ENCODE measurements at places on chromosomes 2 and 18.

DNA sequence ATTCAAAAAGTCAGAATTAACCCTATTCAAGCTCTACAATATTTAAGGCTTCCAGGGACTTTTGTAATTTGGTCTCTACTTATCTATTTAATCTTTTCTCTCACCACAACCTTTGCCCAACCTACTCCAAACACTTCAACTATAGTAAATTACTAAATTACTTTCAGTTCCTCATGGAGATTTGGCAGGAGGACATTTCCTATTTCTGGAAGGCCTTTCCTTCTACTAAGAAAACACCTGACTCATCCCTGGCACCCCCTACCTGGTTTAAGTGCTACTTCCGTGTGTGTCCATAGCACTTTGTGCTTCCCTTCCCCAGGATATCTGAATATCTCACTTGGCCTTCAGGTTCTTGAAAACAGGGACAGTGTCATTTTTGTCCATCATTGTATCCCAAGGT lies 96.3 kb downstream of the UPP2 start:
- DNase-seq, result no peak

GRCh38 chr18:21047126-21047525 lies 64.5 kb downstream of the ROCK1 start:
- DNase-seq, result no peak

- DNase-seq, result no peak
These were observed 59.0 kb upstream of the KLHL14 start for GRCh38 chr18:32831781-32832180.

GRCh38 chr18:57754577-57755338 lies 48.4 kb downstream of the ATP8B1 start:
- DNase-seq, result no peak

- DNase-seq, result no peak
These were observed 22.0 kb downstream of the SAG start for GRCh38 chr2:233329489-233330135.

- no peak for DNase-seq
These were observed 223.2 kb downstream of the ALK start for GRCh38 chr2:29698216-29698615.

DNA sequence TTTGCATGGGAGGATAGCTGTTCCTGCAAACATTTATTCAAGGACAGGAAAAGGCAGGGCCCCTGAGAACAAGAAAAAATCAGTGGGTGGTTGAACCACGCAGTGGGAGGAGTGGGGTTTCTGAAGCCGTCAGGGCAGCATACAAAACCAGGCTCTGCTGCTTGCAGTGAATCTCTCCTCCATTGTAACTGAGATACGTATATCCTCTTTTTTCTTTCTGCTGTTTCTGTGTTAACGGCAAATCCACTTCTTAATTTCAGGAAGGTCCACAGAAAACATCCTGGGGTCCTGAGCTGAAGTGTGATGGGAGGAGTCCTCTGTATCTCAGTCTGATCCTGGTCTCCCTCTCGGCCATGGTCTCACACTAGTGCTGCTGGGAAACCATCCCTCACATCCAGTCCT lies 27.2 kb upstream of the KCNF1 start:
- DNase-seq, result no peak

GRCh38 chr2:232296776-232297525 lies 81.6 kb upstream of the ALPP start:
- no peak for DNase-seq

DNA sequence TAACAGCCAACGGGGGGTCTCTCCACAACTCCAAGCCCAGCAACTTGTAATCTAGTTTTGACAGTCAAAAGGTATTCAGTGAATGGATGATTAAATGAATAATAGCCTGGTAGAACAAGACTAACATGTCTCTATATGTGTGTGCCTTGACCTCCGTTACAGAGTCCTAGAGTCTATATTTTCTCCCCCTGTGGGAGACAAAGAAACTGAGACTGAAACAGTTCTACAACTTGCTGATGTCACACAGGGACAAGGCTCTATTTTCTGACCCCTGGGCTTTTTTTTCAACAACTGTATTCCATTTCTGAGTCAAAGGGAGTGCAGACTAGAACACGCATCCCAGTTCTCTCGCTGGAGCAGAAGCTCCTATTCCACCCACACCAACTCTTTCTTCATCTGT lies 223.6 kb upstream of the AGAP1 start:
- DNase-seq, result no peak

GRCh38 chr2:158781353-158781961 lies 13.7 kb upstream of the DAPL1 start:
- no peak for DNase-seq

DNA sequence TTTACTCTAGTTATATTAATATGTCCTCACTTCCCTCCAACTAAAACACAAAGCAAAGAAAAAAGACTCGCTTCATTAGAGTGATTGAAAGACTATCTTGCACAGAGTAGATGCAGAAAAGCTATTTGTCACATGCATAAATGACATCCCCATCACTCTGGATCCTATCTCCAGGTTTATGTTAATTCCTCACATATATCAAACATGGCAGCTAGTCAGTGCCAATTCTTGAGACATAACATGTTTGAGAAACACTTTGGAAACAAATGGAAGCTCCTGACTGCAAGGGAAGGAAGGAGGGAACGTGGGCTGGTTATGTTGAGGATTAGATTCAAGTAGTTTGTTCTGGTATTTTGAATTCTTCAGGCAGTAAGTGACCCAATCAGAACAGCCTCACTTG lies 89.8 kb upstream of the BCL2L11 start:
- DNase-seq, result no peak

GRCh38 chr2:162457490-162457889 lies 113.6 kb downstream of the GCA start:
- DNase-seq, result no peak

- DNase-seq, result peak; percentile 4
These were observed 59.7 kb downstream of the PTH2R start for GRCh38 chr2:208466151-208466919.

GRCh38 chr2:186125156-186125555 lies 360.9 kb upstream of the ZC3H15 start:
- DNase-seq, result no peak

- DNase-seq, result no peak
These were observed 2.0 kb upstream of the MOB4 start for GRCh38 chr2:197513915-197514314.

GRCh38 chr2:3075991-3076340 lies 301.7 kb downstream of the EIPR1 start:
- DNase-seq, result no peak

- DNase-seq, result no peak
These were observed 46.1 kb upstream of the PLB1 start for GRCh38 chr2:28449488-28450395.

DNA sequence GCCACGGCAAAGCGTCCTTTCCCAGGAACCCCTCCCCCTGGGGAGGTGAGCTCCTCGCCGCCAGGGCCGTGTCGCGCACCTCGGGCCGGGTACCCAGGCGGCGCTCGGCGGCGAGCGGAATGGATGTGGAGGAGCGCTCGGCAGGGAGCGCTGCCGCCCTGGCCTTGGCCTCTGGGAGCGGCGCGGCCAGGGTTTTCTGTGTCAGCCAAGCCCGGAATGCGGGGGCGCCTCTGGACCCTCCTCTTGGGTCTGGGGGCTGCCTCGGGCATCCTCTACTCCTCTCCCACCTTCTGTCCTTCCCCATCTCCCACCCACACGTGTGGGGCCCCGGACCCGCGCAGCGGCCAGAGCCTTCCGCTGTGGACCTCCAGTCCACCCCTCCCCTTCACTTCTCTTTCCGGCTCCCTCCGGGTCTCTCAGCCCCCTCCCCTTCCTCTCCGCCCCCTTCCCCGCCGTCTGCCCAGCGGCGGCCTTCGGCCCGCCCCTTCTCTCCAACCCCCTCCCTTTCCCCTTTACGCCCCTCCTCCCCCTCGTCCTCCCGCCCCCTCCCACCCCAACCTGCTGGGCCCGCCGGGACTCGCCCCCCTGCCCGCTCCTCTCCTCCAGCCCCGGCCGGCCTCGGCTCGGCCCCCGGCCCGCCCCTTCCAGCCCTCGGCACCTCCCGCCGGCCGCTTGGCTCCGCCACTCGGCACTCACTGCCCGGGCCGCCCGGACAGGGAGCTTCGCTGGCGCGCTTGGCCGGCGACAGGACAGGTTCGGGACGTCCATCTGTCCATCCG lies at the start of gene MERTK:
TSS of gene MERTK (plus strand) at position 684 of the 779 bp plus-strand sequence. CDS start 129 bp downstream, outside the sequence.
- no peak for DNase-seq

GRCh38 chr18:32386471-32386870 lies 84.2 kb downstream of the GAREM1 start:
- DNase-seq, result no peak

DNA sequence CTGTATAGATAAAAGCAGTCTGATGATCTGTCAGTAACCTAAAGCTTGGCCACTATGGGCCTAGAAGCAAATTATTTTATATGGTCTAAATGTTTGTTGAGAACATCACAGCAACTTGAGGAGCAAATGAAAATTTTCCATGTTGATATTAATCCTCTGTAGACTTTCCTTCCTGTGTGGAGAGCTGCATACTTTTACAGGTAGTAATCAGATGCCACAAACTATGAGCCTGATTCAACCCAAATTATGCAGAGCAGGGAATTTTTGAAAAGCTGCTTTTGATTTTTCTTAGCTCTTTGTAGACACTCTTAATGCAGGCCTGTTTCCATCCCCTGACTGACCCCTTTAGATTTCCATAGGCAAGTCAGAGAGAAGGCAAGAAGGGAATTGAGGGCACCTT lies 17.3 kb downstream of the PAX3 start:
- no peak for DNase-seq

GRCh38 chr2:177909962-177910361 lies 162.6 kb downstream of the PDE11A start:
- DNase-seq, result no peak
